ENCODE measurements at places on chromosomes 7 and 10.

DNA sequence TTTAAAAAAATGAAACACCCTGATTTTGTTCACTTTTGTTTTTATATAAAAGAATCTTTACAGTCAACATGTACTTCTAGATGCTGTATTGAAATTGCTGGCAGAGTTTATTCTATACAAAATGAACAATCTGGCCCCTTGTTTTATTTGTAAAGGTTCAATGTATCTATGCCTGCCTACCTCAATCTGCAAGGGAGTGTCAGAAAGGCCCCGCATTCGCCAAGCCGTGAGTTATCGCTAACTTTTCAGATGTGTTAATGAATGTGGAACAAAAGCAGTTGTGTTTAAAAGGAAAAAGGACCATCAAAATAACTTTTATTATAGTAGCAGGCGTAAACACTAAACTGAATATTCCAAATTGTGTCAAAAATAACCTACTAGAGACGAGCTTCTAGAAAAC, 14.6 kb downstream of the LUC7L2 start:
- no peak for DNase-seq

DNA sequence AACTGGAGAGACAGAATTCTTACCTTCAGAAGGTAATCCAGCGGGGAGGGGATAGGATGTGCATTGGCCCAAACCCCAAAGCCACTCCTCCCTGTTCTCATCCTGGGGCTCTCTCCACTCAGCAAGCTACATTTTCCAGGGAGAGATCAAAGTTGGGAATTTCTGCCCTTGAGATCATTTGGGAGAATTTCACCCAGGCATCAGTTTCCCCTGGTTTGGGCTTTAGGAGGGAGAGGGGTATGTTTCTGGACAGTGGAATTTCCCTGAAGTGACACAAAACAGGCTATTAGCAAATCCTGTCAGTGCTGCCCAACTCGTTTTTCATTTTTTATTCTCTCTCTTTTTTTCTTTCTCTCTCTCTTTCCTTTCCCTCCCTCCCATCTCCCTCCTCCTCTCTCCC, 35.7 kb downstream of the CYP17A1 start:
- no peak for DNase-seq

DNA sequence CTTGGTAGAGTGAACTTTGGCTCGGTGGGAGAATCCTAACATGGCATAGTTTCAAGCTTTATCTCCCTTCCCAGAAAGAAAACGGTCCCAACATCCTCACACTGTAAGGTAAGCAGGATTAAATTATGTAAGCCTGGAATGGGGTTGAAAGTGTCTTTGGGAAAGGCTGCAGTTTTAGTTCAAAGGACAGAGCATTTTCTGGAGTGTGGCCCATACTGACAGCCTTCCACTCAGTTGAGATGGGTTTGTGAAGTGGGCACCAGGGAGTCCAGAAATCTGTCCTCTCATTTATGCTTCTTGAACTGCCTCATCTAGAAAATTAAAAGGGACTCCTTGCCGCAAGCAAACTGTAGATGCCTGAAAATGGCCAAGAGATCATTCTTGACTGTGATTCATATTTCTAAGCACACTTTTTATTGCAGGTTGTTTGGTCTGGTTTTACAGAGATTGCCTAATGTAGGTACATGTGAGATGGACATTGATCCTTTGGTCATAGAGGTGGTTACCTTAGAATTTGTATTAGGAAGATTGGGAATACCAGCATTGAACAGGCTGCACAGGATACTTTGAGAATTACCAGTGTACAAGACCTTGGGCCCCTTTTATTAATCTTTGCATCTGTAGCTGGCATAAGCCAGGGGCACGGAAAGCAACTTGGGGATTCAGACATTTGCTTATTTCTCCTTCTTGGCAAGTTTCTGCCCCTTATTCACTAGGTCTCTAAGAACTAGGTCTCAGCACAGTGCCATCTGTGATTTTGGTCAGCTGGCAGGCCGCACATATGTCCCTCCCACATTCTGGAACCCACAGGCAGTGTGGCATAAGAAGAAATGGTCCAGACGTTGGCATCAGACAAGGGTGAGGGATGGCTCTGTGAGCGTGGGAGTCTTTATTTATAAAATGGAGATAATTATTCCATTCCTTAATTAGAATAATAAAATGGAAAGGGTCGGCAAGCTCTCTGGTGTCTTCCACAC, 125.9 kb downstream of the GLCCI1 start:
- DNase-seq, result no peak

DNA sequence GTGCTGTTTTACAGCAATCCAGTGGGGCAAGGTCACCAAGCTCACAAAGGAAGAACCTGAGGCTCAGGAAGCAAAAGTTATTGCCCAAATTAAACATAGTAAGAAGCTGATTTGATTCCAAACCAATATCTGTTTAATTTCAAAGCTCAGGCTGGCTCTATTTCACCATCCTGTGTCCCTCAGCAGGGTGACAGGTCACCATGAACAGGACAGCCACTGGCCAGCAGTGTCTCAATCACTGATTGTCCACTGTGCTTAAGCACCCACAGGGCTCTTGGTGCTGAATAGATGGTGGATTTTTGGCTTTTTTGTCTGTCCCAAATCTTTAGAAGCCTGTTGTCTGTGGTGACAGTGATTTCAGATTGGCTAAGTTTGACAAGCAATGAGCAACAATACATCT, 146.4 kb upstream of the ZNF32 start:
- DNase-seq, result no peak

- DNase-seq, result no peak
Observed at GRCh38 chr7:83649701-83650100, 762 bp upstream of the SEMA3E start.

GRCh38 chr7:99129001-99129400, 14.9 kb downstream of the SMURF1 start:
- no peak for DNase-seq

GRCh38 chr10:113945075-113945686, 90.7 kb downstream of the NHLRC2 start:
- peak; percentile 30 for DNase-seq

- no peak for DNase-seq
Observed at GRCh38 chr7:143005632-143006260, 21.2 kb downstream of the OR9A2 start.

GRCh38 chr7:156956727-156957126, 7.2 kb downstream of the NOM1 start:
- no peak for DNase-seq

DNA sequence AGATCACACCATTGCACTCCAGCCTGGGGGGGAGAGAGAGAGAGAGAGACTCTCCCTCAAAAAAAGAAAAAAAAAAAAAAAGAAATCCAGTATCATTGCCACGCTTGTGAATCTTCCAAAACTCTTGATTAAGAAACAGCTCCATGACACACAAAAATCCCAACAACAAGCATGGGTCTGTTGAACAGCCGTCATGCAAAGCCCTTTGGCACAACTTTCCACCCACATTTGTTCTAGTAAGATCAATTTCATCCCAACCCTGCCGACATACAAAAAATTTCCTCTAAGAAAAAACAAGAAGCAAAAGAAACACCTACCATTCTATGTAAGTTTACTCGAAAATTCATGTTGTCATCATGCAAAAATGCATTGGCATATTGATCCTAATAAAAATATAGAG, 62.8 kb downstream of the ARMH3 start:
- DNase-seq, result no peak

DNA sequence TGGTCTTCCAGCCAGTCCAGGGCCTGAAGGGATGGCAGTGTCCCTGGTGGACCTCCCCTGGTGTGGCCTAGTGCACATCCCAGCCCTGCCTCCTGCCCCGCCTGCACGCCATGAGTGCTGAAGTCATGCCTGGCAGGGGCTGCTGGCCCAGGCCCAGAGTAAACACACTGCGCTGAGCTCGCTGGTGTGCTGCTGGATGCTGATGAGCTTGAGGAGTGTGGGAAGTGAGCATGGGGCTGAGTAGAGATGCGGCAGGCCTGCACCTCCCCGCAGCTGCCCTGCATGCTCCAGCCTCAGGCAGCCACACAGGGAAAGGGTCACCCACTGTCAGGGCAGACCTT, 43.2 kb downstream of the HTRA1 start:
- DNase-seq, result peak; percentile 45

GRCh38 chr7:94056796-94057207, 52.6 kb upstream of the BET1 start:
- DNase-seq, result no peak

DNA sequence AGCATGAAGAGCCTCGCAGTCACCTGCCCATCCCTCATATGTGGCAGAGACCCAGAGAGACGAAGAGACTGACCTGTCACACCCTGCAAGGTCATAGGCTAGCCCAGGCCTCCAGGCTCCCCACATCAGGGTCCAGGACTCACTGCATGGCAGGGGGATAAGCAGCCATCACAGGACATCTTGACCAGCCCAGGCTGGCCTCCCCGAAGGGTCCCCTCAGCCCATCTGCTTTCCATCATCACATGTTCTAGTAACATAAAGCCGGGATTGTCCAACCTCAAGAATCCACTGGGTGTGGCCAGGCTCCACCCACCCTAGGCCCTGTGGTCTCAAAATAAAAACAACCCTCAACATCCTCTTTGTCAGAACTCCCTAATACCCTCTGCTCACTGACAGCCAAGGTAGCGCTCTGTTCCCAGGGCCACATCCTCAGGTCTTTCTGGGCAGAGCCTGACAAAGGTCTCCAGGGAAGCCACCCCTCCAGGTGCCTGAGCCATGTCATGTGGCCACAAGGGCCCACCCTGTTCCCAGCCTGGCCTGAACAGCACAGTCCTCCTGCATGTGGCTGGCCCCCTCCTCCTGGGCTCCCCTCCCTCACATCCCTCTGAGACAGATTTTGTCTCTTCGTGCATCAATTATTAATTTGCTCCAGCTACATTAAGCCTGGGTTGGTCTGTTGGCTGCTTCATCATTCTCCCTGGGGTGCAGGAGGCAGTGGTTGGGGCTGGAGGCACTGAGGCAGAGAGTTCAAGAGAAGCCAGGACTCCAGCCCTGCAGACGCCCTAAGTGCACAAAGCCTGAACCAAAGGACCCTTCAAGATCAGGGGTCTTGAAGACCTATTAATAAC, 131.8 kb upstream of the UNC5B start:
- DNase-seq, result no peak

DNA sequence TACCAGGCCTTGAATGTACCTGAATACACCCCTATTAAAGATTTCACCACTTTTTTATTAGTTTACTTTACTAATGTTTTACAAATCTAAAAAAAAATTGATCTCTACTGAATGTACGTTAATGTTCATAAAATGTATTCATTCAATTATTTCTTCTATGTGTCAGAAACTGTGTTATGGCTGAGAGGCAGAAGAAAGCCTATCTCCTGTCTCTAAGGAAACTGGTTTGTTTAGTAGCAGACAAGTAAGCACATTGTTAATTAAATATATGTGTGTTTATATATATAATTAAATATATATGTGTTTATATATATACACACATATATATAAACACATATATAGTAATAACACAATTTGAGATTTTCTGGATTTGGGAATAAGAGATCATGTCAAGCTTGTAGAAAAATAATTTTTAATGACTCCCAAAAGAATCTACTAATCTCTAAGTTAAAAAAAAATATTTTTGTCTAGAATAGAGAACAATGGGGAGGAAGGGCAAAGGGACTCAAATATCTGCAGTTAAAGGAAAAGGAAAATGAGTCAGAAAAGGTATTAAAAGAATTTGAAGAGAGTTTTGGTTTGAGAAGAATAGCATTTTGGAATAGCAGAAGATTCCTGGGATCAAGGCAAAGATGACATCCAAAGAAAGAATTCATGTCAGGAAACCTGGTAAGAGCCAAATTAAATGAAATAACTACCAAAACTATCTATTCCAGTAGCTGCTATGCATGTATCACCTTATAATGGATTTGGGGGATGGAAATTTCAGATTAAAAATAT, 92.1 kb downstream of the CH25H start:
- no peak for DNase-seq

GRCh38 chr7:109660401-109660800, 1090.7 kb downstream of the DNAJB9 start:
- DNase-seq, result no peak

GRCh38 chr10:112376396-112376790, 2.5 kb downstream of the ACSL5 start:
- DNase-seq, result no peak

- DNase-seq, result peak; percentile 36
Observed at GRCh38 chr7:122304996-122305421, 459 bp upstream of the FEZF1 start.

- no peak for DNase-seq
Observed at GRCh38 chr7:67455508-67455907, 458.9 kb downstream of the TYW1 start.

GRCh38 chr10:68208424-68209042, 23.4 kb downstream of the ATOH7 start:
- DNase-seq, result no peak

- DNase-seq, result no peak
Observed at GRCh38 chr10:24133835-24134234, 75.1 kb upstream of the KIAA1217 start.

DNA sequence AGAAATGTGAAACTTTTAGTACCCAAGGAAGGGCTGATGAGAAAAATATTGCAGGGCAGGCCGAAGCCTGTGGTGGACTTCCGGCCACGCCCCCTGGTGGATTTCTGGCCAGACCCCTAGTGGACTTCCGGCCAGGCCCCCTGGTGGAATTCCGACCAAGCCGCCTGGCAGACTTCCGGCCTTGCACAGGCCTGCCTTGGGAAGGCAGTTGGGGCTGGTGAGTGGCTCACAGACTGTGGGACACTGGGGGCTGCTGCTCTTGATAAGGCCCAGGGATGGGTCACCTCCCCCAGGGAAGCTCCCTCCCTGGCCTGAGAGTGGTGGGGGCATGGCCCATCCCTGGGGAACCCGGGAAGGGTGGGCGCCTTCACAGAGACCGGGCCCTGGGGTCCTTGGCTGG, 116.4 kb upstream of the MKI67 start:
- no peak for DNase-seq

DNA sequence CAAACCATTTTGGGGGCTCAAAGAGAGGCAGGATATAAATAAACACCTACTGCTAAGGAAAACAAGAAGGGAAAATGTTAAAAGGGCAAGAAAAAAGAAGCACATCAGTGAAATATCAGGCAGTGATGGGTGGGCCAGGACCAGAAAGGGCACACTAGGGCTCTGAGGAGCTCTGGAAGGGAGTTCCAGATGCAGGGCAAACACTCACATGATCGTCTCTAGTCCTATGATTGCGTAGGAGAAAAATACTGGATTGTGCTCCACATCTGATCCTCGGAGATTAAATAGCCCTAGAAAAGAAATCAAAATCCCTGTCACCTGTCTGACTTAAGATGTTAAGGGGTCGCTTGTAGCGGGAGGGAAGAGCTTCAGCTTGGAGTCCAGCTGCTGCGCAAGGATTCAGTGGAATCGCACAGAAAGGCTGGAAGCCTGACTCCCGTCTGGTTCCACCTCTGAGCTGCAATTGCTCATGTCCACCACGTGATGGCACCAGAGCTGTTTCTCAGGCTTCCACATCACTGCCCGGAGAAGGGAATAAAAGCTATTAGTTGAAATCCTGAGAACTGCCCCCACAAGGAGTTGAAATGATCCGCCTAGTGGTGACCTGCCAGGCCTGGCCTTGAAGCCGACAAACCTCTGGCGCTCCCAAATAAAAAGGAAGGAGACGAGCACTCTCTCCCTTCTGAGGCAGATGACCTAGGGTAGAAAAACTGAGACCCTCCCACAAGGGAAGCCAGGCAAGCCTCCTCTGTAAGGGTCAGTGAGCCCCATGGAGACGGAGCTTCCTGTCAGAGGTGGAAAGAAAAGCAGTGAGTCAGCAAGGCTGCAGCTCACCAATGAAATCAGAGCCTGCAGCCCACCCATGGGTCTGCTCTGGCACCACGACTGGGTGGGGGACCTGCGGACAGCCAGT, 39.2 kb downstream of the XPNPEP1 start:
- peak; percentile 75 for DNase-seq

Data from T1000 (cell line).